ENCODE measurements at places on chromosomes 12 and 14. TPM values are rescaled to one million over a fixed set of nuclear protein-coding genes. Genes with fewer than 3 reads are reported as not detected.

- no peak for DNase-seq
Measured at GRCh38 chr14:100076606-100077005, 11.4 kb downstream of the EVL start.

- no peak for DNase-seq
Measured at GRCh38 chr12:67354322-67354721, 85.2 kb downstream of the CAND1 start.

DNA sequence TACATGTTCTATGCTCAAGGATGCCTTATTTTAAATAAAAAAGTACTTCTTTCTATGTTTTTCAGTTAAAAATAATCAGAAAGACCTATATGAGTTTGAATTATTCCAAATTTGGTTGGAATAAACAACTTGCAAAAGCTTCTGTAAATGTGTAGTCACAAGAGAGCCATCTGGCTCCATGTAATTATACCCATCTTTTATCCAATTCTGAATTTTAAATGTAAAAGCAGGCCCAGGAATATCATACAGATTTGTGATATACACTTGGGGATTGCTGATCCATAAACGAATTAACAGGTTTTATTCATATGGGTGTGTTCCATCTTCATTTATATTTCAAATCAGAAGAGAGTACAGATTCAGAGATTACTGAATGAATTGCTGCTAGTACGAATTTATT, 329.2 kb upstream of the LRFN5 start:
- DNase-seq, result no peak

DNA sequence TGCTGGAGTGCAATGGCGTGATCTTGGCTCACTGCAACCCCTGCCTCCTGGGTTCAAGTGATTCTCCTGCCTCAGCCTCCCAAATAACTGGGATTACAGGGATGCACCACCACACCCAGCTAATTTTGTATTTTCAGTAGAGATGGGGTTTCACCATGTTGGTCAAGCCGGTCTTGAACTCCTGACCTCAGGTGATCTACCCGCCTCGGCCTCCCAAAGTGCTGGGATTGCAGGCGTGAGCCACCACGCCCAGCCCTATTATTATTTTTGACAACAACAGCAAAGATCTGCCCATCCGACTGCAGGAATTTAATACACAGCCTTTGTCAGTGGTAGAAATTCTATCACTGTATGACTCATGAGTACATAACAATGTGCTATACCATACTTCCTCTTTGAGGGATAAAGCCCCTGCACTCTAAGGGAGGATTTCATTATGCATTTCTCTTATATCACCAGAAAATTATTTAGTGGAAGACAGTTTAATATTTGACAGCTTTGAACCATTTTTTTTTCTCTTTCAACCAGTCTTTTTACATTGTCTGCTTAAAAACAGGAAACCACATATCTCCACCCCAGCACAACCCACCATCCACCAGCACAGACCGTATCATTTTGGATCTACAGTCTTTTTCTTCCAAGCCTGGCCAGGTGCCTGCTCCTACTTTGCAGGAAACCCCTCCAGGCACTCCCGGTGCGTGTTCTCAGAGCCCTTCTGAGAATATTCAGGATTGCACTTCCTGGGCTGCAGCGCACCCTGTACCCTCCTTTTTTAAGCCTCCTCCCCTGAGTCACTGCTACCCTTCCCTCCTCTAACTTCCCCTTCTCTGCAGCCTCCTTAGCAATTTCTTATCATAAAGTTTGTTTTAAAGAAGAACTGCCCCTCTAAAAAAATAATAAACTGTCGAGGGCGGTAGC, 594 bp downstream of the ARHGDIB start:
- DNase-seq, result no peak

- DNase-seq, result no peak
Measured at GRCh38 chr12:6914246-6914946, at the start of gene ENO2. ENO2 (plus strand) TSS chr12:6914580; CDS start chr12:6915833, 1,253 bp downstream.

GRCh38 chr12:71218616-71219015, 60.8 kb upstream of the TSPAN8 start:
- no peak for DNase-seq

- DNase-seq, result no peak
Measured at GRCh38 chr14:63857466-63858030, 4.7 kb downstream of the SYNE2 start.

- DNase-seq, result no peak
Measured at GRCh38 chr14:65156568-65157366, 54.5 kb upstream of the MAX start.

DNA sequence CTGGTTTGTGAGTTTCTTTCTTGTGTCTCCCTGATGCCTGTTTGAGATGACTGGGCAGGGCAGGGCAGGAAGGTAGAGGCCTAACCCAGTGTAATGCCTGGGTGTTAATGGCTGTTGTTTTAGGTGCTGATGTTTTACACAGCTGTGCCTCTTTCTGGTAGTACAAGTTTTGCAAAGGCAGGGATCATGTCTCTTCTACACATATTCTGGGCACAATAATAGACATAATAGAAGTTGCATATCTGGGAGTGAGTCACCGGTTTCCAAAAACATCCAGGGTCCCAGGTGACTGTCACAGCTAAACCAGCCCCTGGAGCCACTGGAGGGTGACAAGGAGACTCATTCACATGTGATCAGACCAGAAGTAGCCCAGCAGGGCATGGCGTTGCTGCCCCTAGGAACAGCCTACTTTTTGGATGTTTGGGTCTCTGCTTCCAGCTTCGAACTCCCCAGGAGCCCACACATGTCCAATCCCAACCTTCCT, 18.1 kb downstream of the TPCN1 start:
- DNase-seq, result no peak

DNA sequence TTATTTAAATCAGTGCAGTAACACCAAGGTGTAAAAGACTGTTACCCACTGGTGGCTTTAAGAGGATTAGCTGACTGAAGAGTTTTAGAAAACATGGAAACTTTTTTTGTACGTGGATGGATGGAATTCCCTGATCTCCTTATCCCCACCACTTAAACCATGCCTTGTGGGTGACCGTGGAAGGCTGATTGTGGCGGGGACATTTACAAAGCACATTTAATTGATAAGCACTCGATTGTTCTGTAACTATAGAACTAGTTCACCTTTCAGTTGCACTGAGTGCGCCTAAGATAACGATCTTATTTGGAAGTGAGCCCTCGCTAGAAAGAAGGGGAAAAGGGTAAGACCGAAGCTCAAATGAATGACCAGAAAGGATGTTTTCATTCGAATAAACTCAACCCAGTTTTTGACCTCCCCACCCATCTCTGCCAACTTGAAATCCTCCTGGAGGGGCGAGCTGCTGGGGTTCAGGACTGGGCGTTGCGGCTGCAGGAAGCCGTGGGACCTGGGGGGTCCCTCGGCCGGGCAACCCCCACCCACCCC, 688 bp upstream of the RASSF3 start:
- DNase-seq, result no peak

DNA sequence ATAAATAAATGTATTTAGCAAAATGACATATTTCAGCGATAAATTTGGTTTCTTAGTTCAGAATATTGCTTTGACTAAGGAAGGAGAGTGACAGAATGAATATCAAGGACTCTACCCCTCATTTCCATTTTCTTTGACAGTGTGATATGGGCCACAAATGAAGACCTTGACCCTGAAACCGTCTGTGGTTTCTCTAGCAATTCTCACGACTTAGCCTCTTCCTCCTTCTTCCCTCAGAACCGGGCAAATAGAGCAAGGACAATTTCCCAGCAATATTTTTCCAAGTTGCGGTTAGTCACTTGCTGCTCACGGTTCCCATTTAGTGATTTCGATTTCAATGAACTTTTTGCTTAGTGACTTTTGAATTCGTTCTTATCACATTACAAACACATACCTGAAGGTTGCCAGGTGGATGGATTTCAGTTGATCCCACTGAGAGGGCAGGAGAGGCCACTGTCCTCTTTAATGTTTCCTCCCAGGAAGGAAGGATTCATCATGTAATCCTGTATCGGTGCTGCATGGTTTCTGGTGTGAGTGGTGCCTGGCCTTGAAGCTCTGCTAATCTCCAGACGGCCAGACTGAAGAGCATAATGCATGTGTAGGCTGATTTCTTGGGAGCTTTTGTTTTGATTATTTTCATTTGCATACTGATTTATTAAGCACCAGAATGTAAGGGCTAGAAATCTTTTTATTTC, 77.6 kb downstream of the CHST11 start:
- no peak for DNase-seq

DNA sequence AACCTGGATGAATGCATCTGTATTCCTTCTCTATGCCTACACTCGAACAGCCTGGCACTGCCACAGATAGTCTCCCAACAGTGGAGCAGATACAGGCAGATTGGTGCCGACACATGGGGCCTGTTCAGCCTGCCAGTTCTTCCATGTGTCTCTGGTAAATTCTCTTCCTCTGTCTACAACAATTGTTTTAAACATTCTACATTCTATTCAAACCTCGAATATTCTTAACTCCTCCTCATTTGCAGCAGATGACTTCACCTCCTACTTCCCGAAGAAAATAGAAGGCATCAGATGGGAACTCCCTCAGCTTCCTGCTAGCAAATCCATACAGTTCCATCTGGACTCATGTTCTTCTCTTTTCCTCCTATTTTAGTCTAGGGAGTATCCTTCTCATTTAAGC, 43.1 kb upstream of the OTOGL start:
- no peak for DNase-seq

The BMAL2 gene
- 3.2 TPM for total RNA-seq

The CLEC4C gene
- total RNA-seq, result not detected

The CMA1 gene
- total RNA-seq, result 1.4 TPM

The KRT8 gene
- 5.7 TPM for total RNA-seq

The TSHR gene
- total RNA-seq, result 0.39 TPM

The GNB3 gene
- 1.2 TPM for total RNA-seq

The COL2A1 gene
- not detected for total RNA-seq
